Urothelium cell line (cell line): ENCODE measurements at places on chromosomes 5 and 9.

DNA sequence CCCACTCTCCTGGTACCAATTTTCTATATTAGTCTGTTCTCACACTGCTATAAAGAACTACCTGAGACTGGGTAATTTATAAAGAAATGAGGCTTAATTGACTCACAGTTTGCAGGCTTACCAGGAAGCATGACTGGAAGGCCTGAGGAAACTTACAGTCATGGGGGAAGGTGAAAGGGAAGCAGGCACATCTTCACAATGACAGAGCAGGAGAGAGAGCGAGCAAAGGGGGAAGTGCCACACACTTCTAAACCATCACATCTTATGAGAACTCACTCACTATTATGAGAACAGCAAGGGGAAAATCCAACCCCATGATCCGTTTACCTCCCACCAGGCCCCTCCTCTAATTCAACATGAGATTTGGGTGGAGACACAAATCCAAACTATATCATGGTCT is 72.2 kb downstream of the ATG10 start:
- no peak for DNase-seq

DNA sequence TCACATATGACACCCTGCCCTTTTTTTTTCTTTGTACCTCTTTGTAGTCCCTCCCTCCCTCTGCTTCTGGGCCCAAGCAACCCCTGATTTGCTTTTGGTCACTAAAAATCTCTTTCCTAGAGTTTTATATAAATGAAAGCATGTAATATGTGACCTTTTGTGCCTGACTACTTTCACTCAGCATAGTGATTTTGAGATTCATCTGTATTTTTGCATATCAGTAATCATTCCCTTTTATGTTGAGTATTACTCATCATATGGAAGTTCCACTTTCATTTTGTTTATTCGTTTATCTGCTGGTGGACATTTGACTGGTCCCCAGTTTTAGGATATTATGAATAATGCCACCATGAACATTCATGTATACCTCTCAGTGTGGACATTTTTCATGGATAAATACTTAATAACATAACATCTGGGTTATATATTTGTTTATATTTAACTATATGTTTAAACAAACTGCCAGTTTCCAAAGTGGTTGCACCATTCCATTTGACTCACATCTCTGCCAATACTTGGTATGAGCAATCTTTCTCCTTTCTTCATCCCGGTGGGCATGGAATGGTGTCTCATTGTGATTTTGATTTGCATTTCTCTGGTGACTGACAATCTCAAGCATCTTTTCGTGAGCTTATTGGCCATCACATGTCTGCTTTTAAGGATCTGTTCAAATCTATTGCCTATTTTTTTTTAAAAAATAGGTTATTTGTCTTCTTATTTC is 115.7 kb upstream of the S1PR3 start:
- DNase-seq: no peak

DNA sequence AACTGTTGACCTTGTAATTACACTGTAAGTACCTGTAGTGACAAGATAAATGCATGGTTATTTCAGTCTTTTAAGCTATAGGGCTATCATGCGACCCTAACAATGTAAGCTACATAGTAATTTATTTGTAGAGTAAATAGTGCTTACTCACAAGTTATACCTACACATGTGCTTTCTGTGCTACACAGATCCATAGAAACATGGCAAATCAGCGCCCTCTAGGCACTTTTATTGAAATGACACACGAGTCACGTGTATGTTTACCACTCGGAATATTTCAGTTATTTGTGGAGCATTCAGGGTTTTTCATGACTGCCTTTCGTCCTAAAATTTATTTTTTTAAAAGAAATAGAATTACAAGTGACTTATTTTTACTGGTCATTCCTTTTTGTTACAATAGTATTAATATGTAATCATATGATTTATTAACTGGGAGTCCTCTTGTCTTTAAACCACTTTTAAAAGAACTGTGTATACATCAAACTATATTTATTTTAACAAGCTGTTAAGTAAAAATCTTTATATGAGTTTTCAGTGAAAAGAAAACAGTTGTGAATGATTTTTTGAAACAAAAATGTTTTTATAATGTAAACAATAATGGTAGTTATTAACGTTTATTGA is 1242.3 kb upstream of the WWC1 start:
- DNase-seq: peak; percentile 38

GRCh38 chr5:38554861-38555260 is 1.6 kb downstream of the LIFR start:
- no peak for DNase-seq

DNA sequence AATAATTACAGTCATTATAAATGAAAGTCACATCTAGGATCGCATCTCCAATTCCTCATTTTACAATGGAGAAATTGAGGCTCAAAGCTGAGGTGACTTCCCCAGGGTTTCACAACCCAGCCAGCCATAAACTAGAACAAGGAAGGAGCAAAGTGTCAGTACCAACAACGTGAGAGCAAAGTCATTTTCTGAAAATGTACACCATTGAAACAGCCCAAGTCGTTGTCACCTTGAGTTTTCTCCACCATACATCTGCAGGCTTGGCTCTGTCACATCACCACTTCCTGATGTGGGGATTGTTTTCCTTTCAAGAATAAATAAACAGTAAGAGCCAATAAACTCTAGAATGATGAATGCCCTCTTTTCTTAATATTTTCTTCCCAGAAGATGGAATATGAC is 184.5 kb upstream of the PTGER4 start:
- DNase-seq: no peak

GRCh38 chr5:121797681-121798518 is 53.8 kb upstream of the FTMT start:
- DNase-seq: peak; percentile 6

- DNase-seq: no peak
Measured at GRCh38 chr9:136191099-136191959, 13.6 kb downstream of the LHX3 start.

DNA sequence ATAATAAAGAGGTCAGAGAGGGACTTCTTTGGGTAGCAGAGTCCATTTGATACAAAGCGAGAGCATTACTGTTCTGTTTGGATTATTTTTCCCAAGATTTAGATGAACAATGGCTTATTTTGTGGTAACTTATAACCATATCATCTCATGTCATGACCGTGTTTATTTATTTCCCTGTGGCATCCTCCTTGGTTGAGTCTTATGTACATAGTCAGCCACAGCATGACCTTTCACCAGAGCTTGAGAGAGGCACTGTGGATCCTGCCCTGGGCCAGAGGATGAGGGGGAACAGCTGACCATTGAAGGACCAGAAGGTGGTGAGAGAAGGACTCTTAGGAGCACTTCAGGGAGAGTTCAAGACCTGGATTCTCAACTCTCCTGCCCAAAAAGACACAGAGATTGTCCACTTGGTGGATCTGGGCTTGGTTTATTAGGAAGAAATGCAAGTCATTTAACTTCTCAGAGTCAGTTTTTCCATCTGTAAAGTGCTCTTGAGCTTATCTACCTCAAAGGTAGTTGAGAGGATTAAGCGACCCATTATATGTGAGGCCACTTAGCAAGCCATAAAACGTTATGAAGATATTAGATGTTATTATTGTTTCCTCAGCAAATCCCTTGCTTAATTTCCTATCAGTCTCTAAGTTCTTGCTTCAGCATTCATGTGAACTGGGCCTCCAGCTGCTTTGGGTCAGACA is 51.4 kb downstream of the PPIC start:
- no peak for DNase-seq

DNA sequence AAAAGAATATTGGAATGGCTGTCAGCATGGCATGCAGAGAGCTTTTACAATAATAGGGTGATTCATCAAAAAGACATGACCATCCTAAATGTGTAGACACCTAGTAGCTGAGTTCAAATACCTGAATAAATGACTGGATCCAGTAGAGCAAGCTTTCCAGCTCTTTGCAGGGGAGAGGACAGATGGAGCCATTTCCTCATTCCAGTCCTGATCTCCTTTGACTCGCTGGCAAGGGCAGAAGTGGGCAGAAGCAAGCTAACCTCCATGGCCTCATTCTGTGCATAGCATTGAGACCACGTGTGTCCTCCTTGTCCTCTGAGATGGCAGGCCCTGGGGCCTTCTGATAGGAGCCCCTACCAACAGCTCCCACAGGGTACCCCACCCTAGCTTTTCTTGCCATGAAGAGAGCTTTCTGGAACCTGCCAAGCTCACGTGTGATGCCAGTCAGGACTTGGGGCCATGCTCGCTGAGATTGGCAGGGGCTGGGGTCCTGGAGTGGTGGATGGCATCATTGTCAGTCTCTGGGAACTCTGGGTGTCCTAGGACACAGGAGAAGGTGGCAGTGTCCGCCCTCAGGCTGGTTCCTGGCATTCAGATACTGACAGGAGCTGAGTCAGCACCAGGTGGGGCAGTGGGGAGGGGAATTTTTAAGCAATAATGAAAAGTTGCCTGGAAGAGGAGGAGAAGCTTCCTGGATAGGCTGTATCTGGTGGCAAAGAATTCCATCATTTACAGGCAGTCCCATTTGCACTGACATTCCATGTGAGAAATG is 33.6 kb downstream of the WWC1 start:
- DNase-seq: peak; percentile 62

DNA sequence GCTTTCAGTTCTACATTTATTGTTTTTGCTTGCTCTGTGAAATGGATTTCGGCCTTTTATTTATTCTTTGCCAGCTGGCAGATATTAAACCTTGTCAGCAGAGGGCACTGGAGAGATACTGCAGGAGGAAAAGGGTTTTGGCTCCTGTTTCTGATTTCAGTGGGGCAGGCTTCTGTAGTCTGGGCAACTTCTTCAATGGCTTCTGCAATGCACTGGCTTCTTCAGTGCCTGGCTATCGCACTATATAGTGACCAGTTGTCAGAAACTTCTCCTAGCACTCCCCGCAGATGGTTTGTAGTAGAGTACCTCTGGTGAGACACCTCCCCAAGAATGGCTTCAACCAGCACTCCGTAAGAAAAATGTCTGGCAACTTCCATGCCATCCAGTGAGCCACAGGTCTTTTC is 3.2 kb upstream of the NFX1 start:
- DNase-seq: peak; percentile 70

DNA sequence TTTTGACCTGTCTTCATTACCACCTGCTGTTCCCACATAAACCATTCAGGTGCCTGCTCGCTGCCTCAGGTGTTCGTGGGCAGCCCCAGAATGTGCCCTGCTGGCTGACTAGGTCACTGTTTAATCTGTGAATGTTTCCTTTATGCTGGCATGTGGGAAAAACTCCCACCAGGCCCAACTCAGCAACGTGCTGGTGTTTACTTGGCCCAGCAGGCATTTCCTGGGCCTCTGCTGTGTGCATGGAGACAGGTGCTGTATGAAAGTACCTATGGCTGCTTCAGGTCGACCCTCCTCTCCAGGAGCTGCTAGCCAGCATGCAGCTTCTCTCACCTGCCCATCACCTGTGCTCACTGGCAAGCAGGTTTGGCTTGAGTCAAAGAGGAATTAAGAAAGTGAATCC is 65.8 kb downstream of the RAD23B start:
- DNase-seq: no peak

- DNase-seq: peak; percentile 58
Measured at GRCh38 chr5:155616779-155617392, 603.3 kb downstream of the KIF4B start.

DNA sequence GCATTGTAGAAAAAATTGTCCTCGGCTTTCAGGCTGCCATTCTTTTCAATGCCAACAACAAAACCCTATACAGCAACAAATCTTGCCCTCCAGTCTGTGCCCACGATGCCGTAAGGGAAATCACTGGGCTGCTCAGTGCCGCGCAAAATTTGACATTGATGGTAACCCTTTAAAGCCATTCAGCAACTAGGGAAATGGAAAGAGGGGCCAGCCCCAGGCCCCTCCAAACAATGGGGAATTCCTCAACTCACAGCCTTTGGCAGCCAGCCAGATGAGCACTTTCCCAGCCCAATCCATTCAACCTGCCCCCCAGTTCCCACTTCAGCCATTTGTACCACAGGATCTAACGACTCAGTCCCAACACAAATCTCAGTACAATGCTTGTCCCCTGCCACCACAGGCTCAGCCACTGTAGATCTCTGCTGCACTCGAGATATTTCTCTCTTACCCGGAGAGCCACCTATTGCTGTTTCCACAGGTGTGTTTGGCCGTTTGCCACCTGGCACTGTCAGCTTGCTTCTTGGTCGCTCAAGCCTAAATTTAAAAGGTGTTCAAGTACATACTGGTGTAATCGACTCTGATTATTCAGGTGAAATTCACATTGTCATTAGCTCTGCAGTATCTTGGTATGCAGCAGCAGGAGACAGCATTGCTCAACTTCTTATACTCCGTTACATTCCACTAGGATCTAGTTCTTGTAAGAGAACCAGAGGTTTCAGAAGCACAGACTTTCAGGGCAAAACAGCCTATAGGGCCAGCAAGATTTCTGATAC is 103.3 kb downstream of the SYK start:
- no peak for DNase-seq

DNA sequence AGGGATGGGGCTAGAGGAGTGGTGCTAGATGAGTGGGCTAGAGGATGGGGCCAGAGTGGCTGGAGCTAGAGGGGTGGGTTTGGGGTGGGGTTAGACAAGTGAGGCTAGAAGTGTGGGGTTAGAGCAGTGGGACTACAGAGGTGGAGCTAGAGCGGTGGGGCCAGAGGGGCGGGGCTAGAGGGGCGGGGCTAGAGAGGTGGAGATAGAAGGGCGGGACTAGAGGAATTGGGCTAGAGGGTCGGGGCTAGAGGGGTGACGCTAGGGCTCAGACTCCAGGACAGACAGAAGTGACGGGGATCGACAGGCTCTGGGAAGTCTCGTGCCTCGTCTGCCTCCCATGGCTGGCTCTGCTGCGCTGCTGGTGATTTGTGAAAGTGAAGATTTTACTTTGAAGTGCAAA is 31.0 kb upstream of the TENT4A start:
- DNase-seq: no peak

DNA sequence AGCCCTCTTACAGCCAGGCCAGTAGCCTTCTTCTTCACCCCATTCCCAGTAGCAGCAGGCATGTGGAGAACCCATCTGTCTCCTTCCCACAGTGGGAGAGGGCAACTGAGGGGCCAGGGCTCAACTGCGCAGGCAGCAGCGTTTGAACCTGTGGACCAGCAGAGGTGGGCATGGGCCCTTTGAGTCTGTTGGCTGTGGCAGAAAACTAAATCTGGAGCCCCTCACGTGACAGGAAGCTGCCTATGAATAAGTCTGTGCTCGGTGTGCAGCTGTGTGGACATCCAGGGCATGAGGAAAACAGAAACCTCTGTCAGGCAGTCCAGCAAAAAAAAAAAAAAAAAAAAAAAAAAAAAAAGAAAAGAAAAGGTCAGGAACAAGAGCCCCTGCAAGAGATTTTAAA is 189.2 kb upstream of the NR3C1 start:
- DNase-seq: no peak

GRCh38 chr5:110854200-110854599 is 115.4 kb downstream of the SLC25A46 start:
- DNase-seq: no peak

DNA sequence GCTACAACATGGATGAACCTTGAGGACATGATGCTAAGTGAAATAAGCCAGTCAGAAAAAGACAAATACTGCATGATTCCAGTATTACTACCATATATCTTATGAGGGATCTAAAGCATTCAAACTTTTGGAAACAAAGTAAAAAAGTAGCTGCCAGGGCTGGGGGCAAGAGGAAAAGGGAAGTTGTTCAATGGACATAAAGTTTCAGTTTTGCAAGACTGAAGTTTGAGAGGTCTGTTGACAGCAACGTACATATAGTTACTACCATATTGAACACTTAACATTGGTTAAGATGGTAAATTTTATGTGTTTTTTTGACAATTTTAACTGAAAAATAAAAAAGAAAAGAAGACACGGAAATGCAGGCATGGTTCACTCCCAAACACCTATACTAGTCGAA is 77.6 kb downstream of the MAPKAP1 start:
- no peak for DNase-seq

GRCh38 chr9:117073539-117074341 is 341.1 kb downstream of the ASTN2 start:
- DNase-seq: peak; percentile 42
